ENCODE measurements at places on chromosomes 3 and 15.

GRCh38 chr3:118001380-118001779 is 1033.3 kb downstream of the IGSF11 start:
- no peak for DNase-seq

DNA sequence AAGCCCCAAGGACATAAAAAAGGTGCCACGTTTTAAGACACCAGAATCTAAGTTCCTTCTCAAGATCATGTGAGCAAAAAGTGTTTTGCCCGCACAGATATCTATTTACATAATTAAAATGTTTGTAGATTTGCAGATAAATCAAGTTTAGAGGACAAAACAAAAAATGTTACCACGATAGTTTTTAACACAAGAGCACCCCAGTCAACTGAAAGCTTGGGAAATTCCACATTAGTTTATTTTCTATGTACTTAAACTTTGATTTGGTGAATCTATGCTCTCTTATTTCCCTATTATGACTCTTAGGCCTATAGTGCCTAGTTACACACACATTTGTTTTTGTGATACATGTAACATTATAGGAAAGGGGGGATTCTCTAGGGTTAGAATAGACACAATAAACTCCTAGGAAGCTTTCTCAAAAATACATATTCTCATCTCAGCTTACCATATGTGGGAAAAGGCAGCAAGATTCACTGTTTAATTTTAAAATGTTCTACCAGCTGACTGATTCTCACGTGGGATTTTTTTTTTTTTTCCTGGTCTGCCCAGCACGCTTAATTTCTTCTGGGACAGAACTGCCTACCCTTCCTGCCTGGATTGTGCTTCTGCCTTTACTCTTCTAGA is 8.4 kb upstream of the LEKR1 start:
- DNase-seq = no peak

- no peak for DNase-seq
Observed at GRCh38 chr3:44387404-44387803, 48.8 kb downstream of the TCAIM start.

- no peak for DNase-seq
Observed at GRCh38 chr15:61623746-61624145, 394.6 kb upstream of the RORA start.

GRCh38 chr3:178137831-178138230 is 398.4 kb upstream of the KCNMB2 start:
- no peak for DNase-seq

GRCh38 chr3:59578129-59578528 is 528.3 kb upstream of the CFAP20DC start:
- no peak for DNase-seq

DNA sequence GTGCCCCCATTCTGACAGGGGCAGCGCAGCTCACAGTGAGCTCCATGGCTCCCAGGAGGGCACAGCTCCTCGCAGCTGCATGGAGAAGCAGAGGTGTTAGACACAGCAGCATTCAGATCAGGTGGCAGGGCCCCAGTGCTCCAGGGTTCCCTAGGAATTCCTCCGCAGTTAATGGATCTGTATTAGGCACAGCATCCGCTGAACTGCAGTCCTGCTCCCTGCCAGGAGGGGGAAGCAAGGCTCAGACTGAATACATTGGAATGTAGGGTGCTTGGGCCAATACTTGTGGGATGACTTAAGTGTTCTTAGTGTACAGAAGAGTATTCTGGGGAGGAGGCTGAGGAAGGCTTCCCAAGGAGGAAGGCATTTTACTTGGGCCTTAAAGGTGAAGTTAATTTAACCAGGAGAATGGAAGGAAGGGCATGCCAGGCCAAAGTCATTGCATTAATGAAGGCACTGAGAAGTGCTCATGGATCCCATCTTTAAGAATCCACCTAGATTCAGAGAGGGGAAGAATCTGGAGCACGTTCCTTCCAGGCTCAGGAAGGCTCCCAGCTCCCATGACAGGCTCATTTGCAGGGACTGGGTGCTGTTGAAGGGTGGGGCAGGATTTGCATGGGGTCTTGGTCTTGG is 111.6 kb downstream of the RAB11A start:
- DNase-seq = no peak

DNA sequence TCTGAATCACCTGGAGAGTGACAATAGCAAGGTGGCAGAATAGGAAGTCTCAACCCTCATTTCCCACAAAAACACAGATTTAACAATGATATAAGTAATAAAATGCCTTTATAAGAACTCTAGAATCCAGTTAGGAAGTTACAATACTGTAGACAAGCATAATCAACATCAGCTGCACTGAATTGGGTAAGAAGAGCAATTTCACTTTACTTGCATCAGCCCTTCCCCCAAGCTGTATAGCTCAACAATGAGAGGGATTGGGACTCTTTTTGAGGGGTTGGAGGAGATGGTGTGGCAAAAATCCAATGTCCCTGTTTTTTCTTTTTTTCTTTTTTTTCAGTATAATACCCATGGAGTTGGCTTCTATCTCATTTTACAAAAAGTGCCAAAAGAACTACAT is 63.1 kb downstream of the SERP1 start:
- no peak for DNase-seq

- DNase-seq = no peak
Observed at GRCh38 chr3:41073190-41073589, 126.1 kb upstream of the CTNNB1 start.

DNA sequence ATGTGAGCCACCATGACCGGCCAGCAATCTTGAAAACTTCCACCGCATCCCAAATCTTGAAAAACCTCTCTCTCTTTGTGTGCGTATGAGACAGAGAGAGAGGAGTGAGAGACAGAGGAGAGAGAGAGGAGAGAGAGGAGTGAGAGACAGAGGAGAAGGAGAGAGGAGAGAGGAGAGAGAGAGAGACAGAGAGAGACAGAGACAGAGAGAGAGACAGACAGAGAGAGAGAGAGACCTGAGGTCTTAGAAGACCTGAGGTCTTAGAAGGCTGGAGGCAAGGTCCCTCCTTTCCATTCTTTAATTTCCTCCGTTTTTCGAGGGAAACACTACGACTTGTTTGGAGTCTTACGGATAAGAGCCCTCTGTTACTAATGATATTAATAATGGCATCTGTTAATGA is 39.5 kb downstream of the TMEM40 start:
- DNase-seq = no peak

DNA sequence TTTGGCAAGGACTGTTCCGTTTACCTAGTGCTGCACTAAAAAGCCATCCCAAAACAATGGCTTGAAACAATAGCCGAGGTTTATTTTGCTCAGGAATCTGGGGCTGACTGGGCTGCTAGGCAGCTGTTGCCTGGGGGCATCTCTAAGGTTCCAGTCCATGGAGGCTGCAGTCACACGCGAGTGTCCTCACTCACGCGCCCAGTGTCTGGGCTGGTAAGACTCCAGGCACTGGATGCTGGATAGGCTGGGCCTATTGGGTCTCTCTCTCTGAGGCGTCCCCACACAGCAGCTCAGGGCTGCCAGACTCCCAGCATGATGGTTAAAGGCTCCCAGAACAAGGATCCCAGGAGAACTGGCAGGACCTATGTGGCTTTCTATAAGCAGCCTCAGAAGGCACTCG is 34.2 kb downstream of the ALS2CL start:
- DNase-seq = no peak
